GM20000 (cell line): ENCODE measurements at places on chromosomes 5 and 9.

DNA sequence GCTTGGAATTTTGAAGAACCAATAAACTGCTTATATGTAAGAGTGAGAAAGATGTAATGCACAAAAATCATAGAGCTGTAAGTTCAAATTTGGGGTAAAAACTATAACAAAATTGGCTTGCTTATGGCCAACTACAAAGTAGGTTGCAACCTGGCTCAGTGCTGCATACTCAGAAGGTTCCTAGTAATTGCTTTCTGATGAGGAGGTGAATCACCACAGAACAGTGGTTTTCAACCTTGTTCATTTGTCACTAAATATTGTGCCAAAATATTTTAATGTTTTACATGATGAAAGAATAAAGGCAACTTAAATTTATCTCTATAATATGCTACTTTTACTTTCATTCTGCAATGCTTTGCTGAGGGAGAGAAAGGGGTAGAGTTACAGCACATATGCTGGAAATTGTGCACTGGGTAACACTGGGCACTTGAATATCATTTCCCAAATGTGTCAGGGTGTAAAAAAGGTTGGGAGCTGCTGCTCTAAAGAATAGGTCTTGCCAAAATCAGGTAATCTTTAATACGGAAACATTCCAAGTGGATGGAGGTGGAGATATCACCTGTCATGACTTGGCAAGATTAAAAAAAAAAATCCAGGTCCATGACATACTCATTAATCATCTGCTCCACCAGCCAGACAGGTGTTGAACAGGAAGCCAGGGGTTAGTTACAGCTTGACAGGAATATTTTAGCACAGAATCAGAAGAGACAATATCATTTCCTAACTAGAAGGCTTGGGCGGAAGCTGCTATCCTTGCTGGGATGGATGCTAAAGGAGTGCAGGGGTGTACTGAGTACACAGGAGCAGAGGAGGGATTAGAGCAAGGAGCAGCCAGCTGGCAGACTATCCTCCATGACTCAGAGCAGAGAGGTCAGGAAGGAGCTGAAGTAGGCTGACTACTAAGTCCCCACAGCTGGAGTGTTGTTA is 34.6 kb upstream of the CCL21 start:
- DNase-seq = no peak

DNA sequence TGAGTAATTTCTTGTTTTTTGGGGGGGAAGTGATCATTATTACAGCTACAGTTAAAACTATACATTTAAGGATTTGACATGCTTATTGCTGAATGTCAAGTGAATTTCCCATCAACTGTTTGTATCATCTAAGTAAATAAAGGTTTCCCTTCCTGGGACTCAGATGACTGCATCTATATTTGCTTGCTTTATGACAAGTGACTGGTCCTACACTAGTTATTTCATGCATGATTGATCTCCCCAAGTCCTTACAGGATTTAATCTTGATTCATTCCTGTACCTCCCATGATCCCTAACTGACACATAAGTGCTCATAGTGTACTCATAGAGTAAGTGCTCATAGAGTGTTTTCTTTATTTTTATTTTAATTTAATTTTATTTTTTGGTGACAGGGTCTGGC is 2.8 kb downstream of the TXNDC8 start:
- no peak for DNase-seq

DNA sequence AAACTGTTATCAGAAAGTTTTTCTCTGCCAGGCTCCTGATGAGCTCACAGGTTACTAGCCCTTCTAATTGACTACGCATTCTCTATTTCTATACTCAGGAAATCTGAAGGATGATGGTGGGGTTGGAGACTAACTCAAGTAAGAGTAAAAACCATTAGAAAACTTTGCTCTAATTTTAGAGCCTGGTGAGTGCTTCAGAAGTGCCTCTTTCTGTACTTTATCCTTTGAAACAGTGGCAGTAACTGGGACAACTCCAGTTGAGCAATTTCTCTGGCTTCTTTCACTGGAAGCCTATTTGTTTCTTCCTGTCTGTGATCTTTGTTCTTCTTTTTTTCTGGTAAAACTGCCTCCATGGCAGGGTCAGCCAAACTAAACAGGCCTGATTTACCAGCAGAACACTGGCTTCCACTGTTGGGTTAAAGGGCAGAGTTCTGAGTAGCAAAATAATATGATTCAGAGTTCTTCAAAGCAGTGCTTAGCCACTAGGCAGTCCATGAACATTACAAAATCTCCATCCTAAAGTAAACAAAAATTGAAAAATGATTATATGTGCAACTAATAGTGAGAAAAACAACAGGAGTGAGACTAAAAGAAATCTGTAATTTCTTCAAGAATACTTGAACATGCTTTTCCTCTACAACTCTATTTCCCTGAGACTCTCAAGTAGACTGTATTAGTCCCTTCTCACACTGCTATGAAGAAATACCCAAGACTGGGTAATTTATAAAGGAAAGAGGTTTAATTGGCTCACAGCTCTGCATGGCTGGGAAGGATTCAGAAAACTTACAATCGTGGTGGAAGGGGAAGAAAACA is 79.8 kb downstream of the MROH2B start:
- DNase-seq = no peak

GRCh38 chr5:19709403-19709802 is 278.6 kb downstream of the CDH18 start:
- DNase-seq = no peak
